ENCODE measurements at places on chromosomes 3 and 15.

DNA sequence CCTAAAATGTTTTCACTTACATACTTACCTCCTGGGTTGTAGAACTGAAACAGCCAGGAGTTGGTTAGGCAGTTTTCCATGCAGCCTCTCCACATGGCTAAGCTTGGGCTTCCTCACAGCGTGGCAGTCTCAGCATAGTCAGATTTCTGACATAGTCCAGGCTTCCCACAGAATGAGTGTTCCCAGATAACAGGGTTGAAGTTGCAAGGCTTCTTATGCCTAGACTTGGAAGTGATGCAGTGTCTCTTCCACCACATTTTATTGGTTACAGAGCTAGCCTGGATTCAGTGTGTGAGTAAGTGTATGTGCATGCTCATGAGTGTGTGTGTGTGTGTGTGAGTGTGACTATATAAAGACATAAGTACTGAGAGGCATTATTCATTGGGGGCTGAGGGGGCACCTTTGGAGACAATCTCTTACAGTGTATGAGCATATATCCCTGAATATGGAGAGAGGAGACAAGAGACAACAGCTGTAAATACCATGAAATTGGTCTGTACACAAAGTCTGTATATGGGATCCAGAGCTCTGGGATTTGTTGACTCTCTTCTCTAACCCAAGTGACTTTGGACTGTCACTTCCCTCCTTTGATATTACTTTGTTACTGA, 78.1 kb downstream of the ZNF621 start:
- no peak for DNase-seq

- no peak for DNase-seq
Measured at GRCh38 chr3:194610689-194611088, 22.5 kb downstream of the TMEM44 start.

DNA sequence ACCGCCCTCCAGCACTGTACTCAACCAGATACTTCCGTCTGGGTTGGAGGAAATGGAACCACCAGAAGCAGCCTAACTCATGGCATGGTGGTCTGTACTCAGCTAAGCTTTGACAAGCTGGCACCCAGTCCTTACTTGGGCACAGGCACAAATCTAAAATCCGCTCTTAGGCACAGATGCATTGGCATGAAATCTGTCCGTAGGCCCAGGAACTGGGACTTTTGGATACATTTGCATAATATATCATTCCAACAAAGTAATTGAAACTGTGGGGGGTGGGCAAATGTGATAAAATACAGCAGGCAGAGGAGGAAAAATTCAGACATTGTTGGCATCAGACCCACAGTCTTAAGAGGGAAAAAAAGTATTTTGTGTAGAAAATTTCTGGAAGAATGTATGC, 75.4 kb downstream of the C3orf85 start:
- DNase-seq: no peak

DNA sequence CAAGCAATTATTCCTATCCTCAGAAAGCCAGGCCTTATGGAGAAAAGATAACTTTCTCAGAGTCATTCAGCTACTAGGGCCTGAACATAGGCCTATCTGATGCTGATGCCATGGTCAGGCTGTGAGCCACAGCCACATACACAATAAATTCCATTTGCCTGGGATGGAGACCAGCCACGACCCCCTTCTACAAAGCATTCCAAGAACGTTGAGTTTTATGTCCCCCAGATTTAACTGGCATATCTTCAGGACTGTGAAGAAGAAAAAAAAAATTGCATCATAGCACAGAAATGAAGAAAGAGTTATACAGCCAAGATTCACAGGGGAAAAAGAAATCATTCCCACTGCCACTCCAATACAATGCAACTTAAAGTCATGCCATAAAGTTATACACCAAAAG, 100.0 kb downstream of the THBS1 start:
- peak; percentile 17 for DNase-seq

GRCh38 chr15:70316059-70316600, 218.4 kb upstream of the TLE3 start:
- DNase-seq: no peak

All from HFFc6 (cell line).